ENCODE measurements at places on chromosomes 2 and 18.

DNA sequence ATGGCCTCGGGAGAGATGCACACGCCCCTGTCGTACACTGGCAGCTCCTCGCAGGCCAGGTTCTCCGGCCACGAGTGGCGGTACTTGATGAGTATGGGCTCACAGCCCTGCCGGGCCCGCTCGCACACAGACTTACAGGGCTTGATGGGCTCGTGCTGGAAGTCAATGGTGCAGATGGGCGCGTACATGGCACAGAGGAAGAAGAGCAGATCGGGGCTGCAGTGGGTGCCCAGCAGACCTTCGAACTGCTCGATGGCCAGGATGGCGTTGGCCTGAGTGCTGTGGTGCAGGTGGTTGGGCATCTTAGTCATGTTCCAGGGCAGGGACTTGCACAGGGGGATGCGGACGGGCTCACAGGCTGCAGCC, 359 bp downstream of the FRZB start:
- DNase-seq = no peak

DNA sequence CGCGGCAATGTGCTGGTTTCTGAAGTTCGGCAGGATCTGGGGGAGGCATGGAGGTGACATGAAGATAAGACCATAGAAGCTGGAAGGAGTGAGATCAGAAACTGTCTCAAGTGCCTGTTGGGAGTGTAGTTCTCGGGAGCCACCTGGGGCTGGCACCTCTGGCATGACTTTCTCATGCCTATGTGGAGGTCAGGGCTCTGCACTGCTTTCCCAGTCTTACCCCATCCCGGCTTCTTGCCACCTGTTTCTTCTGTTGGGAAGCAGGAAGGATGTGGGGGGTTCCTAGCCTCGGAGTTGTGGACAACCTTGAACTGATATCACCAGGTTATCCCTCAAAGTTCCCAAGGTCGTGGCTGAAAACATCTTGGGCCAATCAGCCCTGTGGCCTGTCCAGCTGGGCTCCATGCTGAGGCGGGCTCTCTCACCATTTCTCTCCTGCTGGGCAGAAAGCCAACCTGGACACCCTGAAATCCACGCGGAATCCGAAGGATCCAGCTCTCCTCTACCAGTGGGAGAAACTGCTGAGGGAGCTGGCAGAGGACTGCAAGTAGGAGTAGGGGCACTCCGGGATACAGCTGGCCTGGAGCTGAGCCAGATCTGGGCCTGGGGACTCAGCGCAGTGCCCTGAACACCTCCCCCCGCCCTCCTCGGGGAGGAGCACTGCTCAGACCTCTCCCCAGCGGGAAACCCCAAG, 42.5 kb downstream of the FER1L5 start:
- DNase-seq = no peak

DNA sequence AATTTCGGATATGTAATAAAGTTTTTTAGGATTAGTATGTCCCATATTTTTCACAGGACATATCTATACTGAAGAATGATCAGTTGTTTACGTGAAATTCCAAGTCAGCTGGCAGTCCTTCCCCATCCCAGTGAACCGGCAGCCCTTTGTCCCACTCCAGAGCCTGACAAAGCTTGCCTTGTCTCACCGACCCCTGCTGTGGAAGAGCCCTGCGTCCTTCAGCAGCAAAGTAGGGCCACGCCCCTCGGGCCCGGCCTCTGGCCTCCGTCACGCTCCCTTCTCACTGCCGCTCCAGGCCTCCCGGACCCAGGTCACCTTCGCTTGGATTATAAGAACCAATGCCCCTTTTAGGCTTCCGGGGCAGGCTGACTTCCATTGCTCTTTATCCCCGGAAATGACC, 89.8 kb upstream of the TGIF1 start:
- no peak for DNase-seq

DNA sequence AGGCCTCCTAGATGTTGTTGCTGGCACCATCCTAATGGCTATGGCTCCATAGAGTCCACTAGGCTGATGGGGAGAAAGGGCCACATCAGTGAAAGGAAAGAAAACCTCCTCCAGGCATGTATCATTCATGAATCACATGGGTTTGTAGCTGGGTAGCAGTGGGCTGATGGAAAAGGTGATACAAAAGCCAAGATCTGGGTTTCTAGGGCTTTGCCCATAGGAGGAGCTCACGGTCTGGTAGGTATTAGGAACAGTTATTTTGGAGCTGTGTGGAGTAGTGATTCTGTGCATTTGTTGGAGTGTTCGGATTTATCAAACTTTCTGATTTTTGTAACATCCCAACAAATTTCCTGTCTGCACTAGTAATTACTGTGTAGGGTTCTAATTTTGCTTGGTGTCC, 259.2 kb downstream of the SLC4A3 start:
- DNase-seq = no peak

- DNase-seq = no peak
Observed at GRCh38 chr2:202039278-202040078, 5.8 kb downstream of the FZD7 start.

DNA sequence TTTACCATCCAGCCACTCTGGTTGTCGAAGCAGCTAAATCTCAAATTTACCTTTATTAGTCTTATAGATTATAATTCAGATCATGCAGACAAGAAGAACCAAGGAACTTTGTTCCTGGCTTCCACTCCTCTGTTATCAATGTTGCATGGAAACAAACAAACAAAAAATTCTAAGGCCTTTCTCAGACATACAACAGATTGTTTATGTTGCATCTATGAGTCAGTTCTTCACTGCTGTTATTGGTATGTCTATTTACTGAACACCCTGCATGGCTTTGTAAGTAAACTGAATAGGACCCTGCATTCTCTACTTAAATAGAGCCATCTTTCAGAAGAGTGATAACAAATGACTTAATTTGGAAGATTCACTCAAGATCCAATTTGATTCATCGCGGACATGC, 1.6 kb upstream of the ANKRD44 start:
- no peak for DNase-seq

DNA sequence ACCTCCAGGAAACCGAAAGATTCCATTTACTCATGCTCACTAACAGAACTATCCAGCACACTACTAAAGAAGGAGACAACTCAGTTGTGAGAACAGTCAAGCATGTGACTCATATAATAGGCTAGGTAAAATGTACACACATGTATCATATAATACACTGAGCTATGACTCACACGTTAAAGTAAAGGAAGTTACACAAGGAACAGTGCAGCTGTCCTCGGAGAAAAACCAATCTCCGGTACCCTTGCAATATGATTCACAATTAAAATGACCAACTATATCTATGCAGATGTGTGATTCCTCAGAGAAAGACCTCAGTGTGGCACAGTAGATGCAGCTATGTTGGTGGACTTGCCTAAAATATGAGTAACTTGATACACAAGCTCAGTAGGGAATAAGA, 76.5 kb downstream of the STRN start:
- no peak for DNase-seq

DNA sequence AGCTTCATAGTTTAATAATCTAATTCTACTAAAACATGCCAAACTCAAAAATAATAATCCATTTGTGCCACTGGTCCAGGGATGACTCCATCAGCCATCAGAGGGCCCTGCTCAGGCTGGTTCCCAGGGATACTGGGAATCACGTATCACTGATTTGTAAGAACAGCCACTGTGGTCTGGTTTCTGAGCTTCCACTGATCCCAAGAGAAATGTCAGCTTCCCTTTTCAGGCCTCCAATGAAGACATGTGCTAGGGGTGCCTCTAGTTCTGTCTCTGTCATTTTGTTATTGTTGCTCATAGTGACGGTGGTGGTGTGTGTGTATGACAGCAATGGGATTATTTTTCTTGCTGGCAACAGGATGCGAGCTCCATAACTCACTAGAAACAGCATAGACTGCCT, 83.2 kb downstream of the CELF4 start:
- no peak for DNase-seq

DNA sequence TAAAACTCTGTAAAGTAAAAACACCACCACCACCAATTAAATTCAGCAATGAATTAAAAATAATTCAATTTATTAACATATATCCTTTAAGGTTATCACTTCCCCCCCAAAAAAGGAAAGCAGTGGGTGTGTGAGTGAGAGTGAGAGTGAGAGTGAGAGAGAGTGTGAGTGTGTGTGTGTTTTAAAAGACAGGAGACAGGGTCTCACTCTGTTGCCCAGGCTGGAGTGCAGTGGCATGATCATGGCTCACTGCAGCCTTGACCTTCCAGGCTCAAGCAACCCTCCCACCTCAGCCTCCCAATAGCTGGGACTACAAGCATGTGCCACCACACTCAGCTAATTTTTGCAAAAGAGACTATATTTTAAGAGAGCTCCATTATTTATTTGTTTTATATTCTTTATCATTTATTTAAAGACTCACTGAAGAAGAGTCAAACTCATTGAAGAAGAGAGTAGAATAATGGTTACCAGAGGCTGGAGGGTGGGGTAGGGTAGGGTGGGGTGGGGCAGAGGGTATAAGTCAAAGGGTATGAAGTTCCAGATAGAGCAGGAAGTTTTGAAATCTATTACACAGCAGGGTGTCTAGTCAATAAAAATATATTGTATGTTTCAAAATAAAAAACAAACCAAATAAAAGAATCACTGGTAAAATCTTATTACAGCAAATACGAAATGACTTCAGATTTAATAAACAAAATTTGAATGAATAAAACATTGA, 121.6 kb downstream of the C2orf74 start:
- DNase-seq = no peak

DNA sequence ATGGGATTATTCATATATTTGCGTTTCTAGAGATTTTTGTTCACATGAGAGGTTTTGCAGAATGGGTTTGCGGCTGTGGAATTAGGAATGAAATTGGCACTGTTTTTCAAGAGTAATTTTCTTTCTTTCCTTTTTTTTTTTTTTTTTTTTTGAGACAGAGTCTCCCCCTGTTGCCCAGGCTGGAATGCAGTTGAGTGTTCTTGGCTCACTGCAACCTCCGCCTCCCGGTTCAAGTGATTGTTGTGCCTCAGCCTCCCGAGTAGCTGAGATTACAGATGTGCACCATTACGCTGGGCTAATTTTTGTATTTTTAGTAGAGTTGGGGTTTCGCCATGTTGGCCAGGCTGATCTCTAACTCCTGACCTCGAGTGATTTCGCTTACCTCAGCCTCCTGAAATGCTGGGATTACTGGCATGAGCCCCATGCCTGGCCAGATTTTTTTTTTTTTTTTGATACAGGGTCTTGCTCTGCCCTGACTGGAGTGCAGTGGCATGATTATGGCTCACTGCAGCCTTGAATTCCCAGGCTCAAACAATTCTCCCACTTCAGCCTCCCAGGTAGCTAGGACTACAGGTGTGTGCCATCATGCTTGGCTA, 65.3 kb downstream of the MIB1 start:
- DNase-seq = no peak

DNA sequence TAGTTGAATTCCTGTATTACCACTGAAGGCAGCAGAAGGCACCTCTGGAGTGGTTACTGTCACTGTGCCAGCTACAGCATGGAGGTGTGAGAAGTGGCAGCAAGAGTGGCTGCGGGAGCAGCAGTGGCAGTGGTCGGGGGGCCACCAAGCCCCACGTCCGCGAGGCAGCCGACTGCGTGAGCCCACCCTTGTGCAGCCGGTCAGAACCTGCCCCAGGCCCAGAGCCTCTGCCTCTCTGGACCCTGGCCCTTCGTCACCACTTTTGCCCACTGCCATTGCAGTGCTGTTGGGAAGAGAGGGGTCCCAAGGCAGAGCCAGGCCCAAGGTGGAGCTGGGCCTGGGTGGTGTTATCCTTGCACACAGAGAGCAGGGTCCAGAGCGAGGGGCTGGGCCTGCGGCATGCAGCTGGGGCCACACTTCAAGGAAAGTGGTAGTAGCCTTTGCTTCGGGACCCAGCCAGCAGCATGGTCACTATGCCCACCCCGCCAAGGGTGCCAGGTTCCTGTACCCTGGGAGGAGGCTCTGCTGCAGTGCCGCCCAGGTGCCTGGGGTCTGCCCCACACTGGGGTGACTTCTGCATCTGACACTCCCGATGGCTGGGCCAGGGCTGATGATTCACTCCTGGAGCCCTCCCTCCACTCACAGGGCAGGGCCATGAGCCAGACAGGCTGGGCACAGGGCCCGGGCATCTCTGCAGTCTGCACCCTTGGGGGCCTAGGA, 450.1 kb upstream of the LRATD1 start:
- no peak for DNase-seq

DNA sequence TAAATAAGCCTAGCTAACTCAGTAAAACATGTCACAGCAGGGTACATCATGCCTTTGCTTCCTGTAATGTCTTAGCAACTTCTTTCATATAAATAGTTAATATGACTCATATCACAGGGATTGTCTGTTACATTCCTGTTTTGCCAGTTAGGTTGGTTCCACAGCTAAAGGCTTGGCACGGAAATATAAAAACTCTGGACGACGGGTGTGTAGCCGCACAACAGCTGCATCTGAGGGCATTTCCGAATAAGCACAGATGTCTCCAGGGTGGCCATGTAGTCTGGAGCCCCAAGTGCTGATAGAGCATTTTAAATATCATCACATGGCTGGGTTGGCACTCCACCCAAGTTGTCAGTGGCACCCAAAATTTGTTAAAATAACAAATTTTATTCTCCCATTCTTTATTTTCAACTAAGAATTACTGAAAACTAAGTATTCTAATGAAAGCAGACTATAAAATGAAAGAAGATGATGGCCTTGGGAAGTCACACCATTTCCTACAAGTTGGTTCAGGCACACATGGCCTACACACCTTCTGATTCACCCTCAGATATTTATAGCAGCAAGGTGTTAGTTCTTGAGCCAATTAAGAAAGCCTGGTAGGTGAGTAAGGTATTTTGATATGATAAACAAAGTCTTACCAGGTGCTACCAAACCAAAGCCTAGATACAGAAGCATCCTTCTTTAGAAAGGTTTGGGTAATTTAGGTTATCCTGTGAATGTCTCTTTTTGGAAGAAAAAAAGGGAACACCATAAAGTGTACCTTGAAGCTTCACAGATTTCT, 61.8 kb upstream of the STK17B start:
- DNase-seq = no peak

- DNase-seq = no peak
Observed at GRCh38 chr2:205785507-205786260, 103.4 kb downstream of the NRP2 start.

GRCh38 chr2:27754138-27754588, 17.4 kb upstream of the MRPL33 start:
- peak; percentile 60 for DNase-seq

- no peak for DNase-seq
Observed at GRCh38 chr2:168583710-168584521, 127.8 kb downstream of the CERS6 start.

DNA sequence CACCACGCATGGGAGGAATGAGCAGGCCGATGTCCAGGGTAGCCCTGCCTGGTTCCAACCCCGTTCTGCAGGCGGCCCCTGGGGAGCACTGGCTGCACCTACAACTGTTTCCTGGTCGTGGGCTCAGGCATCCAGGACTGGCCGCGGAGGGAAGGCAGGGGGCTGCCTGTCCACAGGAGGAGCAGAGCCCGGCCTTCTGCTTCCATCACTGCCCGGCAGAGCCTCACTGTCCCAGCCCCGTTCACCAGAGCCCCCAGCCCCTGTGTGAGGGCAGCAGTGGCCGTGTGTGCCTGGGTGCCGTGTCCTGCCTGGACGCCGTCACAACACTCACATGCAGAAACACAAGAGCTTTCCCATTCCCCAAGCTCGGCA, 56.2 kb downstream of the KCNG2 start:
- no peak for DNase-seq

DNA sequence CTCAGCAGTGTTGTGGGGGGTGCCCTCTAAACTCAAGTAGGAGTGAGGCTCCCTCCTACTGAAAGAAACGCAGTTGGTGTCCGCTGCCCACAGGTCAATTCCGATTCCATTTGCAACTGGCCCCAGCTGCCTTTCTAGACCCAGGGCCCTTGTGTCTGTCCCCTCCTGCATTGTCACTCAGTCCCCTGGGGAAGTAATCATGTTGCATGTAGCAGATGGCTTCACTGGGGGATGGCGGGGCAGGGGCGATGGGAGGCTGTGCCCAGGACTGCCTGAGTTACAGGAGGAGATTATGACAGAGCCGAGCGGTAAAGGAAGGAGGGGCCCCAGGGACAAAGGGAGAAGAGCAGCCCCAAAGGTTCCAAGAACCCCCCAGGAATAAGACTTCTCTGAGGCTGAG, 62.5 kb upstream of the SH3RF3 start:
- DNase-seq = no peak
